SJCRH30 (cell line): ENCODE measurements at places on chromosomes 4 and X. TPM values are rescaled to one million over a fixed set of nuclear protein-coding genes. Genes with fewer than 3 reads are reported as not detected.

LRP2BP gene
- total RNA-seq: 0.16 and 0.56 TPM in 2 replicates

AR gene
- total RNA-seq: 14.2 and 15.2 TPM in 2 replicates

GPR173 gene
- 1.3 TPM in 2 replicates for total RNA-seq

JADE3 gene
- 4.5 and 5.5 TPM in 2 replicates for total RNA-seq

KIT gene
- 0.12 and 0.18 TPM in 2 replicates for total RNA-seq

ADGRG2 gene
- 0.13 and 0.22 TPM in 2 replicates for total RNA-seq

MAGEB5 gene
- total RNA-seq: not detected in 2 replicates

MAGIX gene
- 0.53 and 1.2 TPM in 2 replicates for total RNA-seq

KLB gene
- 0.02 TPM in 1 of 2 replicates, not detected in the other for total RNA-seq

DGAT2L6 gene
- total RNA-seq: not detected in 2 replicates

DNA sequence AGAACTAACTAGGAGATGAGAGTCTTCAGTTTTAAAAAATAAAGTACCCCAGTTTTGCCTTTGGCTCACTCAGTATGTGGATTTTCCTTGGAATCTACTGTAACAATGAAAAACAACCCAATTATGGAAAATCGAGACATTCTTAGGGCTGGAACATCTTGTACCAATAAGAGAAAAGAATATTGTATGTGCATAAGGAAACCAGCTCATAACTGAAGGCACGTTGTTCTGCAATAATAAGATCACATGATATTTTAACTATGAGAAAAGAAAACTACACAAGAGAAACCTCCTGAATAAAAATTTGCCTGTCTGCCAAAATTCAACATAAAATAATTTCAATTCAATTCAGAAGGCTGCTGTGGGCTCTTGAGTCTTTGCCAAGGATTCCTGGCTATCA lies 261.8 kb upstream of the EDNRA start:
- no peak for DNase-seq

- DNase-seq: no peak
Observed at GRCh38 chrX:56793521-56794320, 64.7 kb downstream of the NBDY start.

- DNase-seq: no peak
Observed at GRCh38 chr4:136277741-136278140, 1254.6 kb downstream of the PCDH18 start.

GRCh38 chr4:85939595-85939994 lies 420.3 kb downstream of the MAPK10 start:
- no peak for DNase-seq

DNA sequence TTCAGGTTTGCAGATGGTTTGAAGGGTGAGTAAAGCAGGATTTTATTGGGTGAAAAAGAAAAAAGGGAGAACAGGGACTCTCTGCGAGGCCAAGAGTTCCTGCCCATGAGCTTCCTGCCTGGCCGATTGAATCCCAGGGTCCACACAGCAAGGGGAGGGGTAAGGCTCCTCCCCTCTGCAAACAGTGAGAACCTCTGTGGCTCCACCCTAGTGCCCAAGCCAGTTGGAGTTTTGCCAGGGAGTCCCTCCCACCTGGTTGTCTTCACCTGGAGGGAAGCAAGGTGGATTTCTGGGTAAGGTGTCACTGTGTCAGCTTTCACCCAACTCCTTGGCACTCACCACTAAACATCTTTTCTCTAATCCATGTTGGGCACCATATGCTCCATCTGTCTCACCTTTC lies 70.9 kb downstream of the PDHA2 start:
- no peak for DNase-seq

- no peak for DNase-seq
Observed at GRCh38 chr4:113077575-113077974, 28.1 kb downstream of the ANK2 start.

GRCh38 chr4:24195991-24196736 lies 306.3 kb upstream of the PPARGC1A start:
- DNase-seq: no peak

- DNase-seq: peak; percentile 64
Observed at GRCh38 chrX:41085878-41086626, 807 bp downstream of the USP9X start.

DNA sequence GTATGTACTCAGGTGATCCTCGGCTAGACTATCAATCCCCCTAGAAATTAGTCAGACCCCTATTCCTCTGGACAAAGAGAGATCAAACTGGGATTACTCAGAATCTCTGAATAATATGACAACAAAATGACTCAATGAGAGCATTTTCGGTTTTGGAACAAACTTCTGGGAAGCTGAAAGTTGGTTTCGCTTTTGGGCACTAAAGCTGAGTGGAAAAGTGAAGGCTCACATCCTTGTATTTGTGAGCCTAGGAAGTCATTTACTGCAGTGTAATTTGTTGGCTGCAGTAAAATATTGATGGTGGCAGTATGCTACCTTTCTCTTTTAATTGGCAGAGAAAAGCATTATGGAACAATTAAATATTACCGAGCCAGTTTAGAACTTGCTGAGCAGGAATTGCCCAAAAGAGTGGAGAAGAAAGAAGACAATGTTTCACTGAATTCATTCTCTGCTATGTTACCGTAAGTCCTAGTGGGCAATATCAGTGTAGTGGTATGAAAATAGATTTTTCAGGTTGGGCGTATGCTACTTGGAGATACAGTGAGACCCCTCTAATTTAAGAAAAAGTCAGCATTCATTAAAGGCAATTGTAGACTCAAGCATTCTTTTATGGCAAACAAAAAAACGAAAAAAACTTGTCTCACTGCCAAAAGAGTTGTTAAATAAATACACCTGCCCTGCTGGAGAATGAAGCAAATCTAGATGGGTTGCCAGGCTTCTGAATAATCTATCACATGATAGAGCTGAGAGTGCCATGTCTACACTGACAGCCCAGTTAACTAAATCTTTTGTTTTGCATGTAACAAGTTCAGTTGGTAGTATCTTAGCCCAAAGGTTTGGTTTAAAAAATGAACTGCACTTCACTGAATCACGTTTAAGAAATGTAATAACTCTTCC lies 69.6 kb downstream of the AGTR2 start:
- DNase-seq: no peak

DNA sequence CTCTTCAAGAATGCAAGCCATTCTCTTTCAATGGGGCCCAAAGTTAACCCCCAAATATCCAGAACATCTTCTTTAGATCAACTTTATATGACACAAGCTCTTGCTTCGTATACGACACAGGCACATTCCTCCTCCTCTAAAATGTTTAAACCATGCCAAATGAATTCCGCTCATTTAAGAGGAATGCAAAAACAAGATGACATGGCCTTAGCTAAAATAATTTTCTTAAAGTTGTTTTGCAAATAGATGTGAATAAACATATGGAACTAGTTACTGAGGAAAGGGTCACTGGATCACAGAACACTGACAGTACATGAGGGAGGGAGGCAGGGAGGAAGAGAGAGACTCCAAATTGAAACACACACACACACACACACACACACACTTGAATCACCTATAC lies 97.4 kb downstream of the RASL11B start:
- no peak for DNase-seq

DNA sequence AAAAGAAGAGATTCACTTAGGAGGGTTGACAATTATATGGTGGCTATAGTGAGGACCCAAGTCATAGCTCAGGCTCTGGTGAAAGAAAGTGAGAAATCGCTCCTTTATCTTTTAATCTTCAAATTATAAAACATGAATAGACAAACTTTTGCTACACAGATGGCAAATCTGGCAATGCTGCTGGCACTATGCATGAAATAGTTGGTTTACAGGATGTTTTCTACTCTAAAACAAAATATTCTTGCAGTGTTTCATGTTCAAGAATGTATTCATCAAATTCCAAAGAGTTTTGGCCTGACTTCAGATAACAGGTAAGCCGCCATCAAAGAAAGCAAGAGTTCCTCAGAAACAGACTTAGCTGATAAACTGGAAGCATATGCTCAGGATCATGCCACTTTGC lies 801.2 kb downstream of the C4orf33 start:
- no peak for DNase-seq

GRCh38 chrX:29242856-29243255 lies 655.6 kb downstream of the IL1RAPL1 start:
- DNase-seq: no peak

- no peak for DNase-seq
Observed at GRCh38 chr4:153452658-153453378, 13.3 kb upstream of the TMEM131L start.

GRCh38 chrX:116232833-116233232 lies 62.3 kb downstream of the AGTR2 start:
- no peak for DNase-seq

DNA sequence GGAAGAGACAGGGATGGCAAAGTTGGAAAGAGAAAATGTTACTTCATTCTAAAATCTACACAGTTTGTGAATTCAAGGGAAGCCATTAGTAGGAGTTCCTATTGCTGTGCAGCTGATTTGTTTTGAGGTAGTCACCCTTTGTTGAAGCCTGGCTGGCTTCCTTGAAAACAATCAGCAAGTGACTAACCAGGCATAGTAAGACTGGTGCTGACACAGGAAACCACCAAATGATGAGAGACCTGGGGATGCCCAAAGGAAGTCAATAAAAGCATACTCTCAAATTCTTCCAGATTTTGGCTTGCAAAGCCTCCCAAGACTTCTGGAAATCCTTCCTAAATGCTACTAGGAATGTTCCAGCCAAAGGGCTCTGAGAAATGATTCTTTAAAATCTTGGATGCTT lies 23.9 kb upstream of the PRDM8 start:
- DNase-seq: no peak

GRCh38 chr4:14864365-14865030 lies 137.8 kb upstream of the CPEB2 start:
- DNase-seq: no peak

DNA sequence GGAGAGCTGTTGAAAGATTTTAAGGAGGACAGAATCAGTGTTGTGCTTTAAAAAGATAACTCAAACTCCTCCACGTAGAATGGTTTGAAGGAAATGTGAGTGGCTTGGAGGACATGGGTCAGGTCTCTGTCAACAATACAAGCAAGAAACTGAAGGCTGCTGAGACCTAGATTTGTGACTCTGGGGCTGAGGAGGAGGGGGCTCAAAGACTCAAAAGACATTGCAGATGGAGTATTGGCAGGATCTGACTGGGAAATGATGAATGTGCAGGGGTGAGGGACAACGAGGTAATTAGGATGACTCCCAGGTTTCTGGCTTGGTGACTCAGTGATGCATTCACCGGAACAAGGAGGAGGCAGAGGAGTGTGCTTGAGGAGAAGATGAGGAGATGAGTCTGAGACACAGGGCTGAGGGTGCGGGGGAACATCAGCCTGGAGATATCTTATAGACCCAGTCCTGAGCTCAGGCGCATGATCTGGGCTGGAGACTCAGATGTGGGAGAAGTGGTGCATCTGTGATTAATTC lies 3.3 kb upstream of the RPS4X start:
- no peak for DNase-seq

DNA sequence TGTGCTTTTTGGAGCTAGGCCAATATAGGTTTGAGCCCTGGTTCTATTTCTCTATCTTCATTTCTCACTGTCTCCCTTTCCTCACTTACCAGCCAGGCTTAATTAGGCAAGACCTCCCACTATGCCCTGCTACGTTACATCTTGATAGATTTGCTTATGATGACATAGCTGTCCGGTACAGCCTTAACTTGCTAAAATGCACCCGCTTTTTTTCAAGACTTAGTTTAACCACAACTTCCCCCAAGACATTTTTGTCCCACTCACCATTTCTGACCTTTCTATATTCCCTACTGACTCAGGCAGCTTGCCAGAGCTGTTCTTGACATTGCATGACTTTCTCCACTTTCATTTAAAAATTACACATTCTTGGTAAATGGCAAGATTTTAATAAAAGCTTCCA lies 152.6 kb downstream of the MID1 start:
- DNase-seq: no peak

- peak; percentile 64 for DNase-seq
Observed at GRCh38 chr4:137393044-137393443, 139.2 kb downstream of the PCDH18 start.

DNA sequence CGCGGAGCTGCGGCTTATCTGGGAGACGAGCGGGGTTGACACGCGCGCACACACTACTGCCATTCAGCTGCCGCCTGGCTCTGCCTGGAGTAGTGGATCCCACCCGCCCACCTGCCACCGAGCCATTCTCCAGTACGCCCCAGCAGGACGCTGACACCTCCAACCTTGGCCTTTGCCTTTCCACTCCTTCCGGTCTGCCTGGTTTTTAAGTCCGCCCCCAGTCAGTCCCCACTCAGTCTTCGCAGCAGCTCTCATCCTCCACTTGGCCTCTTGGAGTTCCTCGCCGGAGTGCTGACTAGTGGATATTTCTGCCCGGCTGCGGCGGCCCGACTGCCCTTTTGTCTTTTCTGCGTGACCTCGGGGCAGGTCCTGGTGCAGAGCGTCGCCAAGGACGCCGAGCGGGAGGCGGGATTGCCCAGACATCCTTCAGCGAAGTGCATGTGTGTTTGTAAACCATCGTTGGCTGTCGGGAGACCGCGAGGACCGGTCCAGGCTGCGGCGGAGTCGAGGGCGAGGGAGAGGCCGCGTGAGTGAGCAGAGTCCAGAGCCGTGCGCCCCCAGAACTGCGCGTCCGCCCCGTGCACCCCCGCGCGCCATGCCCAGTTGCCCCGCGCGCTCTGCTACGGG lies 1.1 kb downstream of the SLIT2 start:
- no peak for DNase-seq

DNA sequence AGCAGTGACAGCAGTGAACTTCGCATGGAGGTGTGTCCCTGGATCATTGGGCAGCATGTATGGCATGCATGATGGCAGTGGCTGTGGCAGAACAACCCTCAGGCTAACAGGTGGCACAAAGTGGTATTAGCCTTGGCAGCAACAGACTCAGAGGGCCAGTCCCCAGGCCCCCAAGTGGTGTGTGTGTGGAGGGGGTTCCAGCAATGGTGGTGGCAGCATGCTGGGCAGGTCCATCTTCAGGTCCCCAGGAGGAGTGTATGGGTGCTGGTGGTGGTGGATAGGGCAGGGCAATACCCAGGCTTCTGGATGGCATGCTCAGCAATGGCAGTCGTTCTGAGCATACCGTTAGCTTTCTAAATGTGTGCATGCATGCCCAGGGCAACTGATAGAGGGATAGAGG lies 923.7 kb downstream of the PDHA2 start:
- DNase-seq: no peak

DNA sequence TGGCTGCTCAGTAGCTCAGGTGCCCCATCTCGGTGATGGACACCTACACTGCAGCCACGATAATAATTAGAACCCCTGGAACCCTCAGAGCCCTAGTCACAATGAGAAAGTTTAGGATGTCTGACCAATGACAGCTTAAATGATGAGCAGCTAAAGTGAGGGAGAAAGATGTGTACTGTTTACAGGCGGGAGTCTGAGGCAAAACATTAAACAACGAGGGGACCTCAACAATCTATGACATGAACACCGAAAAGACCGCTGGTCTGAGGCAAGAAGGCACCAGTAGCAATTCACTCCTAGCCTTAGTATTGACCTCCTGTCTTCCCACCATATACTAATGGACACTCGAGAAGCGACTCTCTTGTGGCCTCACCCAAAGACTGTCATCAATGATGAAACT lies 369.5 kb upstream of the SMIM31 start:
- DNase-seq: no peak

- no peak for DNase-seq
Observed at GRCh38 chr4:76195326-76195725, 18.3 kb downstream of the SCARB2 start.

- no peak for DNase-seq
Observed at GRCh38 chrX:133658293-133658911, 243.1 kb upstream of the GPC4 start.

GRCh38 chr4:7124689-7125442 lies 57.0 kb upstream of the GRPEL1 start:
- DNase-seq: peak; percentile 63
